ENCODE measurements at places on chromosomes 3 and 15.

DNA sequence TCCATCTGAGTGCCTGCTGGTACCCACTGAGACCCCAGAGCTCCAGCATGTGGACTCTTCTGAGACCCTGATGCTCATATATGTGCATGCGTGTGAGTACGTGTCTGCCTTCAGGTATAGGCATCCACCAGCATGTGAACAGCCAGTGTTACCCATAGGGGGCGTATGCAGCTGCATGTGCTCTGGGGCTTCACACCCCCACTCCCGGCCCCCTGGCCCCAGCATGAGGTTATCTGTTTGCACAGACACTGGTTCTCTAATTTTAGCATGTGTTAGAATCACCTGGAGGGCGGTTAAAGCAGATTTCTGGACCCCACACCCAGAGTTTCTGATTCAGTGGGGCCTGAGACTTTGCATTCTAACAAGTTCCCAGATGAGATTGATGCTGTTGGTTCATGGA, 824 bp upstream of the CILP start:
- DNase-seq: peak; percentile 46

DNA sequence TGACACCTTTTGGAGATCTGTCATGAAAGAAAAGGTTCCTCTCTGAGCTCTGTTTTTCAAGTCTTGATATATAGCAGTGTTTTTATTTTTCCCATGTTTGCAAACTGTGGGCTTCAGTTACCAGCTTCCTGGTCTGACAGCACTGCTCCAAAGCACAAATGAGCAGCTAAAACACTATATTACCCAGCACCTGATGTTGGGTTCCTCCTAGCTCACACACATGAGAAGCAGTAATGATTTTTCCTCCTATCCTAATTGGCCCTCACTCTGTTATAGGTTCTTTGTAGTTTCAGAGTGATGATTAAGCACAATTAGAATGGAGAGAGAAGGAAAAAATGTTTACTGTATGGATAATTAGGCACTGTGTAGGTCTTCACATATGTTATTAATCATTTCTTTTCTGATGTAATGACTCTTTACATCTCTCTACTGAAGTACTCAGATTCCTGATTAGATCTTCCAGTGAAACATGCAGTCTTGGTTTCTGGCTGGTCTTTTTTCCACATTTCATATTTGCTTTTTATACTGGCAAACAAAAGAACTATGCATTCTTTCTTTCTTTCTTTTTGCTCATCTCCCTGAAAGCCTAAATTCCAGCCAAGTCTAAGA, 939.7 kb downstream of the NSUN3 start:
- no peak for DNase-seq

- DNase-seq: no peak
Observed at GRCh38 chr15:48644827-48645557, 517 bp downstream of the FBN1 start.

DNA sequence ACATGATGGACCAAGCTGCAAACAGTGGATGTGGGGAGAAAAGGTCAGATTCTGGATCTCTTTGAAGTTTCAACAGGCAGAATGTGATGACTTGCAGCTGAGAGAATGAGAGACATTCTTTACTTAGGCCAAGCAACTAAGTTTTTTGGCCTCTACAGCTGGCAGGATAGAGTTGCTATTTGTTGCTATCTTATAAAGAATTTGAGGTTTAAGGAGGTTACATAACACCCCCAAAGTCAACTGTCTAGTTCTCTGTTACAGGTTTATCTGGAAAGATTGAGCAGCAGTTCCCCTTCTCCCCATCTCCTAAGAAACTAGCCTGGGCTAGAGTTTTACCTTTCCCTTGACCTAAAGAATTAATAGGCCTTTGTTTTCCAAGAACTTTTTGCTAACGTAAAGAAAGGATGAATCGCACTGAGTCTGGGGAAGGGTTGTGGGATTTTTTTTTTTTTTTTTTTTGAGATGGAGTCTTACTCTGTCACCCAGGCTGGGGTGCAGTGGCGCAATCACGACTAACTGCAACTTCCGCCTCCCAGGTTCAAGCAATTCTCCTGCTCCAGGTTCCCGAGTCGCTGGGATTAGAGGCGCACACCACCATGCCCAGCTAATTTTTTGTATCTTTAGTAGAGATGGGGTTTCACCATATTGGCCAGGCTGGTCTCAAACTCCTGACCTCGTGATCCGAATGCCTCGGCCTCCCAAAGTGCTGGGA, 26.6 kb upstream of the SLMAP start:
- DNase-seq: no peak

DNA sequence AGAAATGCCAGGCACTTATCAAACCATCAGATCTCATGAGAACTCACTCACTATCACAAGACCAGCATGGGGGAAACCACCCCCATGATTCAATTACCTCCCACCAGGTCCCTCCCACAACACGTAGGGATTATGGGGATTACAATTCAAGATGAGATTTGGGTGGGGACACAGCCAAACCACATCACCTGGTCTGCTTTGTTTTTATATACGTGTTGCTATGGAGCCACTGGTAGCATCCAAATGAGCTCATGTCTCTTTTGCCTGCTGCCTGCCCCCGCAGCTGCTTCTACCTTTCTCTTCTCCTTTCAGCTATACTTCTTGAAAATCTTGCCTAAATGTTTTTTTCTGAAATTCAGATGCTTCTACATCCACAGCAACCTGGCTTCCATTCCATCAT, 26.8 kb upstream of the PCOLCE2 start:
- no peak for DNase-seq

GRCh38 chr3:5423523-5423922, 236.0 kb downstream of the EDEM1 start:
- DNase-seq: no peak
